Upper lobe of right lung (tissue), 1 donor: ENCODE measurements at places on chromosomes 1 and 21. TPM values are rescaled to one million over a fixed set of nuclear protein-coding genes. Genes with fewer than 3 reads are reported as not detected.

Gene CDC42SE1
- total RNA-seq = 105 TPM

Gene CYP4A22
- total RNA-seq = not detected

Gene PLA2G2D
- not detected for total RNA-seq

Gene TRPM2
- 10.0 TPM for total RNA-seq

Gene UQCRHL
- total RNA-seq = 0.93 TPM

Gene MARCKSL1
- 44.5 TPM for total RNA-seq

GRCh38 chr1:87864676-87865075 is 536.0 kb downstream of the LMO4 start:
- no peak for DNase-seq

GRCh38 chr1:10210841-10211804 is 753 bp downstream of the KIF1B start:
- DNase-seq = peak; percentile 89

- no peak for DNase-seq
Observed at GRCh38 chr1:94395231-94395630, 23.0 kb upstream of the ABCD3 start.

- no peak for DNase-seq
Observed at GRCh38 chr1:108010581-108010980, 45.6 kb upstream of the VAV3 start.

- no peak for DNase-seq
Observed at GRCh38 chr1:157025385-157025784, 20.2 kb downstream of the ARHGEF11 start.

- DNase-seq = no peak
Observed at GRCh38 chr1:89070509-89070908, 5.5 kb upstream of the GBP1 start.

GRCh38 chr1:160238408-160238807 is 23.9 kb downstream of the DCAF8 start:
- DNase-seq = no peak

DNA sequence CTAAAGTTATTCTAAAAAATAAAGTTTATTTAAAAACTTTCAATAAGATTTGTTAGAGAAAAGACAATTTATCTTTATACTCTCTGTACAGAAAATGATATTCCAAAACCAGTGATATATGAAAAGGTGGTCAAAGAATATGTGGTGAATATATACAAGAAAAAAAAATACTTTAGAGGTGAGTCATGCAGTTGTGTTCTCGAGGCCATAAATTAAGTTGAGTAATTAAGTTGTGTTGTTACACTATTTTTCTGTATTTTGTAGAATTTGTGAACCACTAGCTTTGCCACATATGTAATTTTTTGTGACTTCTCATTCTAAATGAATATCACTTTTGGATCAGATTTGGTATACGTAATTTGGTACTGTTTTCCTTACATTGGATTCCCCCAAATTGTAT is 23.6 kb upstream of the DUSP10 start:
- no peak for DNase-seq

DNA sequence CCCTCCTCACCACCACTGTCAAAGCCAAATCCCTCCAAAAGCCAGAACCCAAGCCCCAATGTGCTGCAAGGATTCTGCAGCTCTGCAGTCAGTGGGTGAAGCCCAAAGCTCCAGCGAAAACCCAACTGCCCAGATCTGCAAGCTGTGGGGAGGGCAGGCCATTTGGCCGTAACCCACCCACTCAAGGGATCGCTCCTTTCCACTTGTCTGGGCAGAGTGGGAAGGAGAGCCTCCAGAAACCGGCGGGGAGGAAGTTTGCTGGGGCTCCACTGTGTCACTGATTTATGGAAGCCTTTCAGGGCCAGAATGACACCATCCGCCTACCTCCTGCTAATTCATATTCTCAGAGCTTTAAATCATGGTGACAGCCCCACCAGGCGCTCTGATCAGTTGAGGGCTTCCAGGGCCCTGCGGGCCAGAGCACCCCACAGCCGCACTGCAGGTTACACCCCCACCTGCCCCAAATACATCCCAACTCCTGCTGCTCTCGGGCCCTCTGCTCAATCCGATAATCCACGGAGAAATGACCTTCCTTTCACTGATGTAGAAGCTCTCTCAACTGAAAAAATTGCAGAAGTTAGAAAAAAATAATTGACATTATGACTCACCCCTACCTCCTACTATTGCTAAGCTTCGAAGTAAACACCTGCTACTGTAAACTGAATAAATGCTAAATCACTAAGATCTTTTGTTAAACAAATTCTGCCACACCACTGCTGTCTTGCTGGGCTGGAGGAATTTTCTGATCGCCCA is 40.6 kb upstream of the RAB4A start:
- DNase-seq = no peak

- no peak for DNase-seq
Observed at GRCh38 chr1:234544087-234544579, 65.2 kb upstream of the TARBP1 start.

GRCh38 chr1:204867666-204868339 is 2.9 kb upstream of the NFASC start:
- DNase-seq = no peak
